ENCODE measurements at places on chromosomes 13 and 19.

DNA sequence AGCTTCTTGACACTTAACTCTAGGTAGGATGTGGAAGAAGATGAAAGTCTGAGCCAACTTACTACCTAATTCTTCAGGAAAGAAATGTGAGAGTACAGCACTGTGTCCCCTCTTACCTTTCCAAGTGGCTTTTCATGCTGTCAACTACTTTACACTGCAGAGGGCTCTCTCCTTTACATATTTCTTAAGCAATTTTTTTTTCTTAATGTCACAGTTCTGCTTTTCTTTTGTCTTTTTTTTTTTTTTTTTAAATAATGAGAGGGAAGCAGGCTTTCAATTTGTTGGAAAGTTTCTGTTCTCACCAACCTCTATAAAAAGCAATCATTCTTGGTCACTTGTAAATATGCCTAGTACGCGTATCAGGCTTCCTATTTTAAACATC is 212.7 kb upstream of the MIR17HG start:
- no peak for DNase-seq

- DNase-seq = no peak
Observed at GRCh38 chr13:35483761-35484160, 7.3 kb upstream of the MAB21L1 start.

GRCh38 chr19:47230054-47230920 is 712 bp downstream of the BBC3 start:
- no peak for DNase-seq

DNA sequence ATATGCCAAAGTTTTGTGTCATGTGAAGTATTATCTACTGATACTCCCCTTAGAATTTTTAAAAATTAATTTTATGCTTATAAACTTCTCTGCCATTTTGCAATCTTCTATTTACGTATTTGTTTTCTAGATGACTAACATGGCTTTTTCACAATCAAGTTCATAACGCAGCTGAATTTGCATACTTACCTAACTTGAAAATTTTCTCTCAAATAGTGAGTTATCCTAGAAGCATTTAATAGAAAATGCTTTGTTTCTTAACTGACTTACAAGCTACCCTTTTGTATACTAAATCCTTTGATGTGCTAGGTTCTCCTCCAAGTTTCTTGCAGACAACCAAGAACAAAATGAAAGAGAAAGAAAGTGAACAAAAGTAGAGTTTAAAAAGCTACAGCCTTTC is 683.5 kb downstream of the LIG4 start:
- DNase-seq = no peak

GRCh38 chr19:46608581-46609345 is 7.6 kb downstream of the CALM3 start:
- DNase-seq = no peak

GRCh38 chr19:55678121-55678671 is 3.2 kb downstream of the EPN1 start:
- no peak for DNase-seq

GRCh38 chr19:3094601-3095440 is 659 bp downstream of the GNA11 start:
- DNase-seq = peak; percentile 64

DNA sequence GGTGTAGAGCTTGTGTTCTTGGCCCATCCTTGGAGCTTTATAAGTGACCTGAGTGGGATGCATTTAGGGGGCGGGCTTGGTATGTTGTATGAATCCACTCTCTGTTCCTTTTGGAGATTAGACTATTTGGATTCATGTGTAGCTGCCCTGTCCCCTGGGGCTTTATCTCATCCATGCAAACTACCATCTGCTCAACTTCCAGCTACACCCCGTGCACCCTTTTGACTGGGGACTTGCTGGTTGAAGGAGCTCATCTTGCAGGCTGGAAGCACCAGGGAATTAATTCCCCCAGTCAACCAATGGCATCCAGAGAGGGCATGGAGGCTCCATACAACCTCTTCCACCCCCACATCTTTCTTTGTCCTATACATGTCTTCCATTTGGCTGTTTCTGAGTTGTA is 6.1 kb downstream of the CLEC4M start:
- no peak for DNase-seq

- DNase-seq = no peak
Observed at GRCh38 chr19:28500982-28501630, 711.8 kb downstream of the UQCRFS1 start.

DNA sequence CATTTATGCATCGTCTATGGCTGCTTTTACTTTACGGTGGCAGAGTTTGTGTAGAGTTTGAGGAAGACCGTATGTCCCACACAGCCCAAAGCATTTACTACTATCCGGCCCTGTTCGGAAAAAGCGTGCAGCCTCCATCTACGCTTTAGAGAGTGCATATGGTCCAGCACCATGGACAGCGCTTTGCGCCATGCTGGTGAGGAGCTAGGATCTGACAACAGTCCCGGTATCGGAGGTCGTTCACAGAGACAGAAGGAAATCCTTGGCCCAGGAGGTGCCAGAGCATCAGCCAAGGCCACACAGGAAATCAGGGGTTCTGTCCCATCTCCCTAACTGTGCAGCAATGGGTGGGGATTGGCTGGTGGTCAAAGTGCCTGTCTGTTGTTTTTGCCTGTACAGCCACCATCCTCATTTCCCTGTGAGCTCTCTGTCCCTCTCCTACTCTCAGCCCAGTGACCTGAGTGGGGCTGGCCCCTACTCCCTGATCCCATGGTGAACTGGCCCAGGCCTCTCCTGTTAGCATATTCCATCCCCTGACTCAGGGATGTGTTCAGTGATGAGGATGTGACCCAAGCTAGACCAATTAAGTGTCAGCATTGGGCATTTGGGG is 16.2 kb upstream of the PRODH2 start:
- no peak for DNase-seq

- no peak for DNase-seq
Observed at GRCh38 chr13:73590795-73591194, 532.0 kb downstream of the KLF5 start.

GRCh38 chr19:40685016-40685526 is 5.4 kb downstream of the NUMBL start:
- DNase-seq = no peak

DNA sequence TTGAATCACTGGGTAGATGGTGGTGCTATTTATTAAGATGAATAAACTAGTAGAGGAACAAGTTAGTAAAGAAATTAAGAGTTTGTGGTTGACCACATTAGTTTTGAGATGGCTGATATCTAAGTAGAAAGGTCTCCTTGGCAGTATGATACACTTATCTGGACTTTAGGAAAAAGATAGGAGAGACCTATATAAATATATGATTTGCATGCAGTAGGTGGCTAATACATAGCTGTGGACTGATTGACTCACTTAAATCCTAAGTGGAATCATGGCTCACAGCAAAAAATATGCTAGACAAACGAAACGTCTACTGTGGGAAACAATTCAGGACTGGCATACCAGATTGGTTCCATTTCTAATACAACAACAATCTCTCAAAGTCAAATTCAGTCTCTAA is 92.0 kb downstream of the CAB39L start:
- DNase-seq = no peak

DNA sequence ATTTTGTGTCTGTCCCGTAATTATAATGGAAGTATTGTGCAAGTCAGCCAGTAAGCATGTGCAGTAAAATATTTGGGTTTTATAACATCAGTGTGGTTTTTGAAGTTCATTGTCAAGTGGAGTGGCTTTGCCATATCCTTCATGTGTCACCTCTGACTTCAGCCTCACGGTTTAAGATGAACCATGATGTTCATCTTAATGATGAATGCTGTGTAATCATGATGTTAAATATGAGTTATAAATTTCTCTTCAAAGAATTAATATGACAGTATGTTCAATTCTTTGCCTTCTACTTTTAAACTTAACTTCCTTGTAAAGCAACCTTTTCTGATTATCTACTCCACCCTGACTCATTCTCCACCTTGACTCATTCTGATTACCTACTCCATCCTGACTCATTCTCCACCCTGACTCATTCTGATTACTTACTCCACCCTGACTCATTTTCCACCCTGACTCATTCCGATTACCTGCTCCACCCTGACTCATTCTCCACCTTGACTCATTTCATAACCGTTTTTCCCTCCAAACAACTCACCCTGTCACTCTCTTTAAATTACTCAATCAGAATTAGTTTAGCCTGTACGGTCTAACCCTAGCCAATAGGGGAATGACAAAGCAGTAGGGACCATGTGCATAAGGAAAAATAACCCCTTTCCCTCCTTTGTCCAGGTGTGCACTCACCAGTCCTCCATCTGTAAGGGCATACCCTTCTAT is 50.3 kb upstream of the ANKRD10 start:
- DNase-seq = no peak

- no peak for DNase-seq
Observed at GRCh38 chr13:32408296-32409000, 19.5 kb downstream of the N4BP2L1 start.

GRCh38 chr13:76225815-76226489 is 589.8 kb downstream of the LMO7 start:
- DNase-seq = no peak

- DNase-seq = no peak
Observed at GRCh38 chr19:16977306-16977705, 49.3 kb downstream of the CPAMD8 start.
